ENCODE measurements at places on chromosomes 7 and 10. TPM values are rescaled to one million over a fixed set of nuclear protein-coding genes. Genes with fewer than 3 reads are reported as not detected.

HIP1 gene
- 5.4 TPM for total RNA-seq

- no peak overlapping the region for H3K27ac ChIP-seq
- H3K27me3 ChIP-seq, result no peaks in the 10 kb centered on the region
- no peaks in the 10 kb centered on the region for H3K4me1 ChIP-seq
- DNase-seq, result no peak
Measured at GRCh38 chr7:18834577-18834976, 282.9 kb downstream of the TWIST1 start.

GRCh38 chr10:13769946-13770345, 183.2 kb downstream of the PRPF18 start:
- H3K27me3 ChIP-seq, result peaks cover 26% of the 10 kb centered on the region
- DNase-seq, result no peak
- H3K4me3 ChIP-seq, result no peak overlapping the region
- H3K27ac ChIP-seq, result no peak overlapping the region
- H3K4me1 ChIP-seq, result no peaks in the 10 kb centered on the region

DNA sequence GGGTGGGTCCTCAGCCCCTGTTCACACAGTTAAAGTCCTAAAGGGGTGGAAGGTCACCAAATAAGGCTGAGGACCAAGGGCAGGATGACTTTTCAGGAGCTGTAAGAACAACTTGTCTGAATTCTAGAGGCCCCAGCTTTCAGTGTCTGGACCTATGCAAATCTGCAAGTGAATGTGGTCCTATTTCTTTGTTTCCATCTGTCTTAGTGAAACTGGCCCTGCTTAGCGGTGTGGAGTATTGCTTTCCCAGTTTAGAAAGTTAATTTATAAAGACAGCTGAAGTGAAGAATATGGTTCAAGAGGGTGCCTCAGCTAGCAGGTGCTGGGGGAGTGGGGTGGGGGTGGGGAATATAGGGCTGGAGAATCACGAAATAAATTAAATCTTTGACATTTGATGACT, 40.1 kb downstream of the HHEX start:
- no peak for DNase-seq
- no peak overlapping the region for H3K4me3 ChIP-seq
- peaks cover 23% of the 10 kb centered on the region for H3K27me3 ChIP-seq
- no peaks in the 10 kb centered on the region for H3K36me3 ChIP-seq
- no peak overlapping the region for H3K27ac ChIP-seq
- H3K4me1 ChIP-seq, result no peaks in the 10 kb centered on the region

DNA sequence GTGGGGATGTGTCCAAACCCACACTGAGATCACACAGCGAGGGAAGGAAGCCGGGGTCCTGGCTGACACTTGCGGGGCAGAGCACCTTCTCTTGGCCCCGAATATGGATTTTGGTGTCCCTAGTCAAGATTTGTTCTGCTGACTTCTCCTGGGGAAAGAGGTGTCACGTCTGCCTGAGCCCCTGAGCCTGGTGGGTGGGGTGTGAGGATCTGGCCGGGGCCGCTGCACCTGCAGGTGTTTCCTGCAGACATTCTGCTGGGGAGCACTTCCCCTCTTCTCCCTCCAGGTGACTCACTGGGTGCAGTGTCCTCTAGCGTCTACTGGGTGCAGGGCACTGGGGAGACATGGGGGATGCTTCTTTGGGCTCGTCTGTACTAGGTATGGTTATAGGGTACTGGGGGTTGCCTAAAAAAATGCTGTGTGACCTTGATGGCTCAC, 99.2 kb downstream of the GRK5 start:
- peak overlapping the region; percentile 100 for H3K27ac ChIP-seq
- peak overlapping the region; percentile 83 for H3K4me3 ChIP-seq
- peaks cover 17% of the 10 kb centered on the region for H3K27me3 ChIP-seq
- peaks cover 78% of the 10 kb centered on the region for H3K4me1 ChIP-seq
- peaks cover 6% of the 10 kb centered on the region for H3K36me3 ChIP-seq

STEAP1 gene
- 0.53 TPM for total RNA-seq

NUTM2B gene
- total RNA-seq, result 1.7 TPM

GRCh38 chr7:134515569-134516468, 11.5 kb upstream of the AKR1B10 start:
- H3K27me3 ChIP-seq, result peaks cover 19% of the 10 kb centered on the region
- no peak overlapping the region for H3K4me3 ChIP-seq
- H3K4me1 ChIP-seq, result peaks cover 2% of the 10 kb centered on the region
- H3K36me3 ChIP-seq, result no peaks in the 10 kb centered on the region

EGR2 gene
- 4.8 TPM for total RNA-seq

- H3K27me3 ChIP-seq, result no peaks in the 10 kb centered on the region
- no peak for DNase-seq
- no peak overlapping the region for H3K4me3 ChIP-seq
- no peaks in the 10 kb centered on the region for H3K4me1 ChIP-seq
- no peaks in the 10 kb centered on the region for H3K36me3 ChIP-seq
Measured at GRCh38 chr7:28759475-28759971, 198.6 kb downstream of the TRIL start.

Data from activated CD4-positive, alpha-beta memory T cell treated with anti-CD3 and anti-CD28 coated beads, Interleukin-2, amount 10 ng/mL, durations not matched to agents 7 days and 5 days (primary cell).